Stimulated activated CD8-positive, alpha-beta memory T cell treated with anti-CD3 and anti-CD28 coated beads, Interleukin-7, amount 100 ng/mL, for 48 hours (primary cell): ENCODE measurements at places on chromosomes 13 and 19.
A peak's percentile ranks its signal among the peaks of the same experiment; 100 is the strongest.

DNA sequence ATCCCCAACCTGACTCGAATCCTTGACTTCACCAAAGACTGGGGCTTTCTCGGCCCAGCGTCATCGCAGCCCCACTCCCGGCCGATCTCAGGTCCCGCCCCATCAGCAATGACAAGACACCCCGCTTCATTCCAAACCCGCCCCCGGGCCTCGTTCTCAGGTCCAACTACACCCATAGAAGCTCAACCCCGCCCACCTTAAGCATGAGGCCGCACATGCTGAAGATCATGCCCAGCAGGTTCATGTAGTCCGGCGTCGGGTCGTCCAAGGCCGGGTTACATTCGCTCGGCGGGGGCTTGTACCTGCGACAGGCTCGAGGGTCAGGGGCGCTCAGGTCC lies 2.3 kb downstream of the WDR83 start:
- DNase-seq: peak; percentile 28

DNA sequence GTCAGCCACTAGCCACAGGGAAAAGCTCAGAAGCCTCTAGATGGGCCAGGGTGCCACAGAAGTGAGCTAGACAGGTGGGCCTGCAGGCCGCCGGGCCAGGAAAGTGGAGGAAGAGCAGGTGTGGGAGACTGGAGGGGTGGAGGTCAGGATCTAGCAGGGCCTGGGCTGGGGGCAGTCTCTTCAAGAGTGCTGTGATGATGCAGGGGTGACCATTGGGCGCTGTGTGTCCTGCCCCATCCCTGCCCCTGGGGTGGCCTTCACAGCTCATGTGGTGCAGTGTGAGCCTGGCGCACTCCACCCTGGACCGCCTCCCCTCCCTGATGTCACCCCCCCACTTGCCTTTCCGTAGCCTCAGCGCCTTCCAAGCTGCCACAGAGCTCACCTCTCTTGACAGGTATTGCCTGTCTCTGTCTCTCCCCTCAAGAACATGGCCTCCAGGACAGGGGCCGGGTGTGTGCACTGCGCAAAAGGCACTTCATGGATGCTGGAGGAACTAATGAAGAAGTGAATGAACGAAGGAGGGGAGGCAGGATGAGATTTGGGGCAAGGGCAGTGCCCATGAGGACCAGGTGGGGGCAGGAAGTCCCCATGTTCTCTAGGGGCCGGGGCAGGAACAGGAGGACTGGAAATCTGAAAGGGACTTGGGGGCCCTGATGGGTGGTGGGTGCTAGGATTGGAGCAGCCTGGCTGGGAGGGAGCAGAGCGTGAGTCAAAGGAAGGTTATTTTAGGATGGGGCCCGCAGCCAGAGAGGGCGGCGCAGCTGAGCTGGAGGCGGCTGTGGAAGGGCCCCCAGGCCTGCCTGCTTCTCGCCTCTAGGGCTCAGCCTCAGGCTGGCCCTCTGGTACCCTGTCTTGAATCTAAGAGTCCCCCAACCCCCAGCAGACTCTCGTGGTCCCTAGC lies 6.6 kb downstream of the SSBP4 start:
- DNase-seq: no peak

- no peak for DNase-seq
Observed at GRCh38 chr13:93789058-93789457, 562.5 kb downstream of the GPC6 start.

DNA sequence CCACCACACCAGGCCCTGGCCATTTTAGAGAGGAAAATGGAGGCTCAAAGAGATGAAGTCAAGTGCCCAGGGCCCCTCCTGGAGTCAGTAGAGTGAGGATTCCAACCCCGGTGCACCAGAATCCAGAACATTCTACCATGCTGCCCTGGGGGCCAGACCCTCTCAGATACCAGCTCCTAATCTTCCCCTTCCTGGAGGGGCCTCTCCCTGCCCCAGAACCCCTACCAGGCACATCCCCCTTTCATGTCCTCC lies 11.1 kb downstream of the CAPN12 start:
- no peak for DNase-seq

- no peak for DNase-seq
Observed at GRCh38 chr13:93416736-93417355, 190.2 kb downstream of the GPC6 start.

DNA sequence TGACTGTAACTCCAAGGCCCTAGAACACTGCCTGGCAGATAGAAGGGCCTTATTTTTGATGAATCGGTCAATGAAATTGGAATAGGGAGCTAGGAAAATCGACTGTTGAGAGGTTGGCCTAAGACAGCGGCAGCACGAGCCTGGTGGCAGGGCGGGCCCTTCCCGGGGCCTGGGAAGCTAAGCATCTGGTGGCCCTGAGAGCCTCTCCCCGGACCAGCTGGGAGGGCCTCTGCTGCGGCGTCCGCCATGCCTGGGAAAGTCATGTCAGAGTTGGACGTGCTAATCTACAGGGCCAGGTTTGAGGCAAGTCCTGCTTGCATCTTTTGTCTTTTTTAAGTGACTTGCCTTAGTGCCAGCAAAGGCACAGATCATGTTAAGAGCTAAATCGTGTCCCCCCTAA lies 11.2 kb upstream of the GPR12 start:
- DNase-seq: no peak

- no peak for DNase-seq
Observed at GRCh38 chr13:100254002-100254401, 165.1 kb downstream of the PCCA start.
